Brain (organoid and tissue), 16 donors: ENCODE measurements at places on chromosomes 6 and 20.

DNA sequence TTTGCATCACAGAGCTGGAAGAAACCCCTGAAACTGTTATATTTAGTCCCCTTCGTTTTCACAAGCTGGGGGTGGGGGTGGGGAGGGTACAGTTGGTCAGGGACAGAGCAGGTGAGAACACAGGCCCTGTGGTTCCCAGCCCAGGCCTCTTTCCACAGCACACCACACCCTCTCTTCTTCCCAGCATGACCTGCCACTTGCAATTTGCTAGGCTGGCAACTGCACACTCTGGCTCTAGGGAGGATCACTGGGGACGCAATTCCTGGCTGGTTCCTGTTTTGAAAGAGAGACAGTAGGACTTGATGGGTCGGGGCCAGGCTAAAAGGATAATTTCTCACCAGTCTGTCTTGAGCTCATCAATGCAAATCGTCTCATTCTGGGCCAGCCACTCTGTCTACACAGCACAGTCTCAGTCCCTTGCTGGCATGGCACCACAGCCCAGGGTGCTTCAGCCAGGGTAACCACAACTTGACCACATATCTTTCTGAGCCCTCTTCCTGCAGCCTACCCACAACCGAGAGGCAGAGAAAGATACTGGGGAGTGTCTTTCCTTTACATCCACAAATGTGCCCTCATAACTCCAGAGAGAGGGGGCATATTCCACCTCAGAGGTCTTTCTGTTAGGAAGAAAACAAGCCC lies 41.7 kb upstream of the EMILIN3 start:
- DNase-seq = no peak

GRCh38 chr6:2733324-2733723 lies 17.4 kb downstream of the MYLK4 start:
- DNase-seq = no peak

DNA sequence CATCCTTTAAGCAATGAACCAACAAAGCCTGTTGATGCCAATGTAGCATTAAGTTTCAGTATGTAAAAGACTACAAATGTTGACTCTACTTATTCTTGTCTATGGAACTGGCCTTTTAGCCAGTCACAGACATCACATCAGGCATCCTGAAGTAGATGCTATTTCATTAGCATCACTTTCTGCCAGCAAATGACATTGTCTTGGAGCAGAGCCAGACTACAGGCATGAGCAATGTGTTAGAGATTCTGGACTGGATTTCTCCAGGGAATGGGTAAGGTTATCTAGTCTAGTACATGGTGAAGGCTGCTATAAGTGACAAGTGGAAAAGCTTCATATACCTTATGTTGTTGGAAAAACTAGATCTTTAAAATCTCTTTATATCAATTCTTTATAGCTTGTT lies 142.9 kb downstream of the ADGRB3 start:
- peak; percentile 76 for DNase-seq

GRCh38 chr6:42148058-42148457 lies 5.6 kb upstream of the C6orf132 start:
- DNase-seq = no peak

DNA sequence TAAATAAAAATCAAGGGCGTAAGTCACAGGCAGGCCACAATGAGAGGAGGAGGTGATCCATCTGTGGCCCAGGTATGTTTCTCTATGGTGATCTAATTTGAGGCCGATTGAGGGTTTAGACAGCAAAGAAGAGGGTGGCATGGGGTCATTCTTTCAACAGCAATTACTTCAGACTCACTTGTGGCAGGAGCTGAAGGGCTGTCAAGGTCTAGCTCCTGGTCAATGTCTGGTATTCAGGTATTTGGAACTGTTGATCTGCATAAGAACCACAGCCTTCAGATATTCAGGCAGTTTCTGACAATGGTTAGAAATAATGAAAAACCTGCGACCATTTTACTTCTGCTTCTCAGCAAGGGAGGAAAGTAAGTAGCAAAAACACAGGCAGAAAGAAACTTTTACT lies 259.6 kb downstream of the FOXC1 start:
- DNase-seq = no peak

GRCh38 chr6:42106112-42107023 lies 36.1 kb downstream of the C6orf132 start:
- no peak for DNase-seq

DNA sequence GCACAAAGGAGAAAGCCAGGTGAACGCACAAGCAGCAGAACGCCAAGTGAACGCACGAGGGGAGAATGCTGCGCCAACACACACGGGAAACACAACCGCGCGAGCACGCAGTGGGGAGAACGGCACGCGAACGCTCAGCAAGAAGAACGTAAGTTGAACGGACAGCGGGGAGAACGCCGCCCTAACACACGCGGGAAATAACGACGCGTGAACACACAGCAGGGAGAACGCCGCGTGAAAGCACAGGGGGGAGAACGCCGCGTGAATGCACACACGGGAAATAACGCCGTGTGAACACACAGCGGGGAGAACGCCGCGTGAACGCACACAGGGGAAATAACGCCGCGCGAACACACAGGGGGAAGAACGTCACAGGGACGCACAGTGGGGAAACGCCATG lies 54.7 kb downstream of the RNASET2 start:
- DNase-seq = no peak

- no peak for DNase-seq
Measured at GRCh38 chr6:157397660-157398059, 16.7 kb downstream of the ZDHHC14 start.

DNA sequence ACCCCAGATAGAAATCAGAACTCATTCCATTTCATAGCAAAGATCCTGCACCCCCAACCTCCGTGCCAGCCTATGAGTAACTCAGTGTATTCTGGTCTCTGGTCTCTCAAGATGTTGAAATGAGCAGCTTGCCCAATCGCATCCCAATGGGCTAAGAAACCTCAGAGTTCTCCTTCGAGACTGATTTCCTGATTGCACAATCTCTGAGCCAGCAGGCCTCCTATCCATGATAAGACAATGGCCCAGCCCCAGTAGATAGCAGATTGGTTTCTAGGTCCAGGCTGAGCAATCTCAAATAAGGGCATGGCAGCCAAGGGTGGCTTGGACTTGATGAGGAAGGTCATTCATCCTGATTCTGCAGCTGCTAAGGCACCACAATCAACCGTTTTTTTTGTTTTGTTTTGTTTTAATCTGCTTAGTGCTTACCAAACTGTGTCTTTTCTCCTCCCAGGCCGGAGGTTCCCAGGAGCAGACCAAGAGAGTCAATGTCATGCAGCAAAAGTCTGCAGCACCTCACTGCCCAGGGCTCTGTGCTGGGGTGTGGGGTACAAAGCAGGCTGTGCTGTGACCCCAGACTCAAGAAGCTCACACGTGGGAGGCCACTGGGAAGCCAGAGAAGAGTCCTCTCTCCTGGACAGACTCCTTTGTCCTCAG lies 125.1 kb upstream of the NXT1 start:
- DNase-seq = no peak

DNA sequence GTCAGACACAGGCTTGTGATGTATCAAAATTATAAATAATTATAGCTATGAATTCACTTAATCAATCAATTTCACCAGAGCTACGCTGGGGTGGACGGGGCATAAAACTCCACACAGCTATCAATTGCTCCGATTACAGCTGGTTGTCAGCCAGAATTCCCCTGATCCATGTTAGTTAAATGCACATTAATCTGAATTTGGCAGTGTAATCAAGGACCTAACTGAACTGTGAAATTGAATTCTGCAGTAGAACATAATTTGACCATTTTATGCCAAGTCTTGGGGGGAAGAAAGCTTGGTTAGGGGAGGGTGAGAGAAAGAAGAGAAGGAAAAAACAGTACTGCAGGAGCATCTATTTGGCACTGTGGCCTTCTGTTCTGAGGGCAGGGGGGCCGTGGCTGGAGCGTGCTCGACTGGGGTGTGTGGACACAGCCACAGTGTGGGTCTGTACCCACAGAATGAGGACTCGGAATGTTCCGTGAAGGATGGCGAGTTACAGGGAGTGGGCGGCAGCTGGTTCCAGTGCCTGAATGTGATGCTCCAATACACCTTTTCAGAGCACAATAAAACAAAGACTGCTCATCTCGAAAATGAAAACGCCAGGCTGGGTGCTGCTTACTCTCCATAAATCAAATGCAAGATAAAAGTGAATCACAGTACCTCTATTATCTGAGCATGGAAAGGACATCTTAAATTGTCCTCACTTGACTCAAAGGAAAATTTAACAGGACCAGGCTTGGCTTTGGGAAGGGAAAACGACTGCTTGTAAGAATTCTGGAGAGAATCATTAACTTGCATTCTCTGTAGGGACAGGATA lies 59.2 kb downstream of the LAMP5 start:
- DNase-seq = peak; percentile 83

- no peak for DNase-seq
Measured at GRCh38 chr6:2141644-2142290, 103.6 kb downstream of the GMDS start.

GRCh38 chr20:24617080-24617432 lies 147.6 kb downstream of the SYNDIG1 start:
- DNase-seq = no peak

DNA sequence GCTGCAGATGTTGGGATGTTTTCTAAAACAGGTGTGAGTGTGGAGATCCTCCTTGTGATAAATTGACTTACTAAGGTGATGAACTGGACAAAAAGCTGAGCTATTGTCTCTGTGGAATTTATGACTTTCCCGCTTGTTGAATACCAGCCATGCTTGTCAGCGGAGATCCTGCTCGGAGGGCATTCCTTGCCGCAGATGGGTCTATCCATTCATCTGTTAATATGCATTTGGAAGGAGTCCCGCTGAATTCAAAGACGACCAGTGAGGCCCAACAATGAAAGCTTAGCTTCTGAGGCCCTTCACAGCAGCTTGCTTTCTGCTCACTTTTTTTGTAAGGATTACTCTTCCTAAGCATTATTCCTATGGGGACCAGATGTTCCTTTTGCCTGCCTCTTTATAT lies 124.9 kb downstream of the TIAM2 start:
- DNase-seq = peak; percentile 68

- no peak for DNase-seq
Measured at GRCh38 chr6:157845493-157846259, 22.6 kb downstream of the SNX9 start.

- DNase-seq = no peak
Measured at GRCh38 chr6:121479486-121480098, 44.1 kb downstream of the GJA1 start.

- DNase-seq = peak; percentile 24
Measured at GRCh38 chr6:106167096-106167814, 81.1 kb downstream of the PRDM1 start.

GRCh38 chr6:72724545-72724944 lies 102.7 kb downstream of the KCNQ5 start:
- no peak for DNase-seq

DNA sequence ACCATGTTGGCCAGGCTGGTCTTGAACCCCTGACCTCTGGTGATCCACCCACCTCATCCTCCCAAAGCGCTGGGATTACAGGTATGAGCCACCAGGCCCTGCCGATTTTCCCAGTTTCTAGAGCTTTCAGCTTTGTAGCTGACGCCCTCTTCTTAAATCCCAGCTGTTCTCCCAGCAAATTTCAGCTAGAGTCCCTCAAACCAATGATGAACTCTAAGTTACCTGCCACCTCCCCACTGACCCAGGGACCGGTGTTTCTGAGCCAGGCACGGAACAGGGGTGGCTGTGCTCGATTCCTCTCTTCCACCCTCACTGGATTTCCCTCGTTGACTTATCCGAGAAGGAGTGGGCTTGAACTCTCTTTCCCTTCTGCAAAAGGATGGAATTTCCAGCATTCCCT lies 39.1 kb downstream of the SUN5 start:
- no peak for DNase-seq

- no peak for DNase-seq
Measured at GRCh38 chr6:77930952-77931351, 278.1 kb downstream of the MEI4 start.

GRCh38 chr6:124984668-124985338 lies 22.6 kb downstream of the RNF217 start:
- DNase-seq = no peak

- DNase-seq = peak; percentile 61
Measured at GRCh38 chr6:138638604-138639003, 135.0 kb upstream of the CCDC28A start.

GRCh38 chr6:3296537-3296936 lies 37.8 kb downstream of the PSMG4 start:
- DNase-seq = no peak

GRCh38 chr6:69735027-69735426 lies 61.8 kb downstream of the LMBRD1 start:
- DNase-seq = no peak

DNA sequence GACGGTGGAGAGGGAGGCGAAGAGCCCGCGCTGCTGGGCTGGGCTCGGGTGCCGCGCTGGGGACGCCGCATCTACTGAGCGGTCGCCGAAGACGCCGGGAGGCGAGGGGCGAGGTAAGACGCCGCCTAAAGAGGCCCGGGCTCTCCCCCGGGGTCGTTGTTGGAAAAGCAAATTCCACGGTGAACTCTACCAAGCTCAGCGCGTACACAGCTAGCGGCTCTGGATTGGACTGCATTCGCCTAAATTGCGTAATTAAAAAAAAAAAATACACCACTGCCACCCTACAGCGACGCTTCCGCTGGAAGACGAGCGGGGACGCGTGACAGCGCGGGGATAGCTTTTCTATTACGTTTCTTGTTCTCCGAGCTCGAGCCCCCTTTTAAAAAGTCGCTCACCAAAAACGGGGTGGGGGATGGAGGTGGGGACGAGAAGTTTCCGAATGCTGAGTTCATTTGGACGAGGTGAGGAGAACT lies 92.0 kb upstream of the PRDM1 start:
- peak; percentile 56 for DNase-seq

GRCh38 chr6:161445021-161445799 lies 171.3 kb upstream of the AGPAT4 start:
- DNase-seq = no peak

GRCh38 chr20:46230801-46231282 lies 77.5 kb downstream of the CDH22 start:
- DNase-seq = no peak

- peak; percentile 46 for DNase-seq
Measured at GRCh38 chr6:147508866-147509608, 547 bp downstream of the SAMD5 start.

GRCh38 chr6:98416027-98416426 lies 418.3 kb upstream of the POU3F2 start:
- DNase-seq = no peak

GRCh38 chr6:20838113-20838512 lies 303.9 kb downstream of the CDKAL1 start:
- no peak for DNase-seq

DNA sequence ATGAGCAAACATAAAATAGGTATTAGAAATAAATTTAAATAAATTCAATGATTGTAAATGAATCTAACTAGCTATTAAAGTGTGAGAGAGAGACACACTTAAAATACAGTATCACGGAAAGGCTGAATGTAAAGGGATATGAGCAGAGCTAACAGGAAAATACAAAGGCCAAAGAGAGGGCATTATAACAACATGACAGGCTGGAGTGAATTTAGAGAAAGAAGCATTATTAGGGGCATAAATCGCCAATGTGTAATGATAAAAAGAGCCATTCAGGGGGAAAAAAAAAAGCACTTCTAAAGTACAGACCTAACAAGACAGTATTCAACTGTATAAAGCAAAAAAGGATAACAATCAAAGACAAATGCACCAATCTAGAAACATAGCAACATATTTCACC lies 28.1 kb downstream of the DACT2 start:
- DNase-seq = no peak

GRCh38 chr6:1381481-1382330 lies 7.7 kb upstream of the FOXF2 start:
- DNase-seq = peak; percentile 77
